ENCODE measurements at places on chromosomes 1 and 21. TPM values are rescaled to one million over a fixed set of nuclear protein-coding genes. Genes with fewer than 3 reads are reported as not detected.

TRIM17 gene
- not detected for polyA plus RNA-seq

RAB7B gene
- polyA plus RNA-seq, result not detected

HHIPL2 gene
- polyA plus RNA-seq, result not detected

RORC gene
- not detected for polyA plus RNA-seq

All from Purkinje cell (primary cell).